ENCODE measurements at places on chromosomes 3 and 15.

GRCh38 chr3:81173514-81173913, 587.9 kb downstream of the GBE1 start:
- DNase-seq = no peak

DNA sequence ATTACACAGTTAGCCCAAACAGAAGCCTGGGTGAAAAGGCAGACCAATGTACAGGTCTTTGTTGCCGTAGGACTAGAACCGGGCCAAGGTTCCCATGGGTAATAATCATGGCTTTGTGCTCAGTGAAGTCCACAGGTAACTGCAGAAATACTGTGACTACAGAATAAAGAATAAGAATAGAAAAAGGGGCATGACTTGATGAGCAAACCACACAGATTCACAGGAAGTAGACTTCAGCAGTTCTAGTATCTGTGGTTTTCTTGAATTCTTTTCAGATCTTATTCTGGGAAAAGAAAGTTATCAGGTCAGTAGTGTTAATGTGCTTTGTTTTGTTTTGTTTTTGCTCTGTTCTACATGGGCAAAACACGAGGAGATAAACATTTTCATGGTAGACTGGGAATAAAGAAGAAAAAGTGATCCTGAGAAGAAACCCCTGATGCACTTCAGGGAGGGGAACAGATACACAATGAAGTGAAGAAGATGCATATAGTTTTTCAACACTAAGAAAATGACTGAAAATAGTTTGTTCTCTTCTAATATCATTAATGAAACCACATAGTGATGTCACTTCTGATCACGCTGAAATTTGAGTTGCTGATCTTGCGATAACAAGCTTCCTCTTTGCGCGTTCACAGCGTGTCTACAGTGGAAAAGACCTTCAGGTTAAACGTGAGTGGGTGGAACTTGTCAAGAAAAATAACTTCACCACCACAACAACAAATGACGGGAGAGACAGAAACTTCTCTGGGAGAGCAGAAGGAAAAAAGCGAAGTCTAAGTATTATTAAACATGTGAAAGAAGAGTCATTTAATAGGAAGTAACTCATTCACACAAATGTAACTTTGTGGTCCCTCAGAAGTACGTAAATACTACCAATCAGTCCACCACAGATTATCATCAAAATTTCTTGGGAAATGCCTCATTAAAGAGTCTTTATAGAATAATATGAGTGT, 315.8 kb upstream of the SATB1 start:
- no peak for DNase-seq

- no peak for DNase-seq
Measured at GRCh38 chr3:64108231-64108630, 84.9 kb upstream of the PSMD6 start.

- DNase-seq = no peak
Measured at GRCh38 chr3:196842567-196843434, 24.9 kb upstream of the SENP5 start.

- DNase-seq = no peak
Measured at GRCh38 chr3:155886915-155887314, 16.5 kb downstream of the GMPS start.

- no peak for DNase-seq
Measured at GRCh38 chr3:123447749-123448517, 957 bp downstream of the ADCY5 start.

DNA sequence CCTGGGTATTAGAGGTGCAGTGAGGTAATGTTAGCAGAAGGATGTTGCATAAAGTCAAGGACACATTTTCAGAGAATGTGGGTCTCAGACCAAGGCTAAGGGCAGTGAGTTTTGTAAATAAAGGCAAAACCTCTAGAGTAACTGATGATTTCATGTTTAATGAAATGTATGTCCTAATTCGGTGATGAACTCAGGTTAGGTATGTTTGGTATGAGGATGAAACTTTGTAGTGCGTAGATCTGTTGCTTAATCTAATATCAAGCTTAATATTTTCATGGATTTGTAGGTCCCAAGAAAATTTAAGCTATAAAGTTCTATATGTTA, 3.6 kb downstream of the USP50 start:
- DNase-seq = no peak

DNA sequence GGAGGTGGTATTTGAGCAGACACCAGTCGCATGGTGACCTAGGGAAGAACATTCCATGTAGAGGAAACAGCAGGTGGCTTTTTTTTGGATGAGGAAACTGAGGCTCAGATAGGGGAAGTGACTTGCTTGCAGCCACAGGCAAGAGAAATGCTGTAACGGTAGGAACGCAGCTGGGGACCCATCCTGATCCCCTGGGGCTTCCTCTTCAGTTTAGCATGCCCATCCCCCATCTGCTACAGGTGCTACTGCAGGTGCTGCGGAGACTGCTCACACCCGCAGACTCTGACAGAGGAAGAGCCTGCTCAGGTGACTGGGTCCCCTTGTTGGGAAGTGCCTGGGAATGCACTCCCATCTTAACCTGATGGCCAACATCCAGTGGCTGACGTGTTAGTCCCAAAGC, 55.4 kb upstream of the SEC13 start:
- no peak for DNase-seq

GRCh38 chr15:96783746-96784145, 453.2 kb downstream of the NR2F2 start:
- DNase-seq = no peak

GRCh38 chr3:46935989-46936558, 40.5 kb downstream of the CCDC12 start:
- no peak for DNase-seq

DNA sequence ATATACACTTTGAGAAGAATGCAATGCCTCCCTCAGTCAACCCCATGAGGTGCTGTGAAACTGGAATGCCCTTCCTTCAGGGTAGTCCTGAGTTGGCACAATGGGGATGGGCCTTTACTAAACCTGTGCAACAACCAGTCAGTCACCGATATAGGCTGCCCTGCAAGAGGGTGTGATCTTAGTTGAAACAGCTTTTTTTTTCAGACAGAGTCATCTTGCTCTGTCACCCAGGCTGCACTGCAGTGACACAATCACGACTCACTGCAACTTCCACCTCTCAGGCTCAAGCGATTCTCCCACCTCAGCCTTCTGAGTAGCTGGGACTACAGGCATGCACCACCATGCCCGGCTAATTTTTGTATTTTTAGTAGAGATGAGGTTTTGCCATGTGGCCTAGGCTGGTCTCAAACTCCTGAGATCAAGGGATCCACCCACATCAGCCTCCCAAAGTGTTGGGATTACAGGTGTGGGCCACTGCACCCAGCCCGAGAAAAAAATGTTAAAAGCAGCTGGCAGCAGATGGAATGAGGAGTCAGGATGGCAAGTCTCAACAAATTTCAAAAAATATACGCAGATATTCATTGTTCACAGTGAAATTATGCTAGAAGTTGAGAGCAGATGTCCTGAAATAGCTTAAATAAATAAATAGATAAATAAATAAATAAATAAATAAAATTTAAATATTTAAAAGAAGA, 31.8 kb downstream of the MYO5A start:
- DNase-seq = no peak

GRCh38 chr15:60793656-60794055, 314.7 kb upstream of the ICE2 start:
- DNase-seq = no peak

- peak; percentile 84 for DNase-seq
Measured at GRCh38 chr3:35664460-35664919, 25.2 kb downstream of the ARPP21 start.

DNA sequence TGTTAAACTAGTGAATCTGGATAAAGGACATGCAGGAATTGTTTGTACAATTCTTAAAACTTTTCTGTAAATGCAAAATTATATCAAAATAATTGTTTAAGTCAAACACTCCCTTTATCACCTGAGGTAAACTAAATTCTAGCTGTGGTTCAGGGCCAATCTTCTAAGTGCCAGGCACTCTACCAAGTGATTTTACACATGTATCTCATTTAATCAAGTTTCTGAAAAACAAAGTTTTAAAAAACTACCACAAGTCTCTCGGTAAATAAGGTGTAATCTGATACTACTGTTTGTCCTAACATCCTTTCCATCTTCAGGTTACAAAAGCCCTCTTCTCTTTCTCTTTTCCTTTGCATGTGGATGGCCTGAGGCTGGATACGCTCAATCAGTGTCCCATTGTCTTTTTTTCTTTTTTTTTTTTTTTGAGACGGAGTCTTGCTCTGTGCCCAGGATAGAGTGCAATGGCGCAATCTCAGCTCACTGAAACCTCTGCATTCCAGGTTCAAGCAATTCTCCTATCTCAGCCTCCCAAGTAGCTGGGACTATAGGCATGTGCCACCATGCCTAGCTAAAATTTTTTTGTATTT, 19.3 kb downstream of the IFT80 start:
- DNase-seq = no peak

- DNase-seq = no peak
Measured at GRCh38 chr3:130488288-130488687, 28.7 kb upstream of the COL6A6 start.

- no peak for DNase-seq
Measured at GRCh38 chr3:52323526-52324295, 7.6 kb downstream of the DNAH1 start.

DNA sequence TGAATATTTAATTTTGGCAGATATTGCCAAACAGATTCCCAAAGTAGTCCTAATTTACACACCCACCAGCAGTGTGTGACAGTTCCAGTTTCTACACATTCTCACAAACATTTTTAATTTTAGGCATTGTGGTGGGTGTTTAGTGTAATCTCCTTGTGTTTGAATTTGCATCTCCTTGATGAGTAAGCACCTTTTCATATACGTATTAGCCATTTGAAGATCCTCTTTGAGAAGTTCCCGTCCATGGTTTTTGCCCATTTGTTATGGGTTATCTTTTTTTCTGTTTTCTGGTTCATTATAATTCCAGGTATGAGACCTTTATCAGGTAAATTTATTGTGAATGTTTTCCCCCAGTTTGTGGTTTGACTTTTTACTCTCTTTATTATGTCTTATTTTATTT, 2.3 kb upstream of the TM4SF19 start:
- DNase-seq = no peak

GRCh38 chr3:186359078-186359477, 3.0 kb downstream of the DGKG start:
- no peak for DNase-seq

- DNase-seq = no peak
Measured at GRCh38 chr3:71629711-71630110, 46.2 kb upstream of the FOXP1 start.

GRCh38 chr3:128969993-128970739, 23.7 kb downstream of the CFAP92 start:
- DNase-seq = peak; percentile 25

DNA sequence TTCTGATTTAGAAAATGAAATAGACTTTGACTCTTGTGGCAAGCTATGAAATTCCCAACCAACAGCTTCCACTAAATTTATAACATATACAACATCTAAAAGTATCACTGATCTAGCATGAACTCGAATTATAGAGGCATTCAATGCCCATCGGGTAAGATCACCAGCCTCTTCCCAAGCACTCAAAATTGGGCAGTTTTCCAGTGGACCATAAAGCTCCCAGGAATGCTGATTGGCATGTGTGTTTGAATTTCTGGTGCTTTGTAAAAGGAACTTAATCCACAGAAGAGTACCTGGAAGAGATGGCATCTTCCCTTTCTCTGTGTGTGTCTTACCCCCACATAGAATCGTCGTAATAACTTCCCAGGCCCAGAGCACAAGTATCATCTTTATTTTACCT, 10.0 kb downstream of the LRTM1 start:
- no peak for DNase-seq

GRCh38 chr3:101944308-101944707, 95.0 kb downstream of the NFKBIZ start:
- no peak for DNase-seq

GRCh38 chr3:28791713-28792255, 443.2 kb upstream of the AZI2 start:
- no peak for DNase-seq

All from hippocampal formation (tissue), 2 donors.